ENCODE measurements at places on chromosomes 6 and 20.

DNA sequence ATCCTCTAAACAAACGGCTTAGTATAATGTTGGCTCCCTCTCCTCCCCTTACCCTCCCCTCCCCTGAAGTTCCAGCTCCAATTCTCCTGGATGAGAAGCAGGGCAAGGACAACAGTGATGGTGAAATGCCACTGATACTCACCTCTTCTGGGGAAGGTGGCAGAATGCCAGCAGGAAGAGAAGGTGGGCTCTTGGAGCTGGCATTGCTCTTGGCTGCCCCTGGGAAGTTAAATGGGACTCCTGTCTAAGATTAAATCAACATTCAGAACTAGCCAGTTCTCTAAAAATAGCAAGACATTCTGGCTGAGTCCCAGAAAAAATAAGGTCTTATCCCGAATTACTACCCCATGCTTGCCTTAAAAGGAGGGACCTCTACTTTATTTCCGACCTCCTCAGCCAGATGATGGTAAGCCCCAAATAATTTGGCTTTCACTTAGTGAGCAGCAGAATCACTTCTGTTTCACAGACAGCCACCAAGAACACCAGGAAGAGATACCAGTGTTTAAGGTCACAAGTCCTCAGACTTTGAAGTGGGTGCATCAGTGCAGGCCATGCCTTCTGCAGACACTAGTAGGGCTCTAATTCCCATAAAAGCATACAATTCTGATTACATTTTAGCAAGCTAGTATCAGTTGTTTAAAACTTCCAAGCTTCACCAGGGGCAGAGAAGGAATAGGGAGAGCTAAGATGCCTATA, 46.0 kb upstream of the IL17A start:
- DNase-seq: no peak

GRCh38 chr6:27839626-27840475, 72.3 kb downstream of the OR2B2 start:
- no peak for DNase-seq

DNA sequence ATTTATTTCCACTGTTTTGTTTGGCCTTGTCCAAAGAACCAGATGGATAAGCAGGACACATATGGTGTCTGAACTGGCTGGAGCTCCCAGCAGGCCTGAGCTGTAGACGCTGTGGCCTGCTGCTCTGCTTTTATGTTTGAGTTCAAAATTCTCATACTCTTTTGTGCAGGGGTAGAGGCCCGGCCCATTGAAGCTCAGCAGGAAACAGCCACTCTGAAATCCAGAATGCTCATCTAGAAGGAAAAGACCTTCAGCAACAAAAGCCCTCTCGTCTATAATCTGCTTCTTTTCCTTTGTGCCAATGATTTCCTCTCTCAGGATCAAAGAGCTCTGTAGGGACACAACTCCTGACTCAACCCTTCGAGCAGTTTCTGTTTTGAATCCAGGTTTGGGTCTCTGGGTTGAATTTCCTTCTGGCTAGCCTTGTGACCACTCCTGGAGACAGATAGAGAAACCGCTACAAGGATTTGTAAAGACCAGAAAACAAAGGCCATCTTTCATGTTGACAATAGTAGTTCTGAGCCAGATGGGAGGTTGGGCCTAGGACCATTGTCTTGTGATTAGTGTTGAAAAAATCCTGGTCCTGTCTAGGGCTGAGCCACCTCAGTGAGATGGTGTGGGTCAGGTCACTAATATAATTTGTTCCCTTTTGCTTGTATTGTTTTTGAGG, 446.7 kb downstream of the BCKDHB start:
- DNase-seq: no peak

- DNase-seq: no peak
Measured at GRCh38 chr20:45834797-45835161, 1.2 kb downstream of the SNX21 start.

DNA sequence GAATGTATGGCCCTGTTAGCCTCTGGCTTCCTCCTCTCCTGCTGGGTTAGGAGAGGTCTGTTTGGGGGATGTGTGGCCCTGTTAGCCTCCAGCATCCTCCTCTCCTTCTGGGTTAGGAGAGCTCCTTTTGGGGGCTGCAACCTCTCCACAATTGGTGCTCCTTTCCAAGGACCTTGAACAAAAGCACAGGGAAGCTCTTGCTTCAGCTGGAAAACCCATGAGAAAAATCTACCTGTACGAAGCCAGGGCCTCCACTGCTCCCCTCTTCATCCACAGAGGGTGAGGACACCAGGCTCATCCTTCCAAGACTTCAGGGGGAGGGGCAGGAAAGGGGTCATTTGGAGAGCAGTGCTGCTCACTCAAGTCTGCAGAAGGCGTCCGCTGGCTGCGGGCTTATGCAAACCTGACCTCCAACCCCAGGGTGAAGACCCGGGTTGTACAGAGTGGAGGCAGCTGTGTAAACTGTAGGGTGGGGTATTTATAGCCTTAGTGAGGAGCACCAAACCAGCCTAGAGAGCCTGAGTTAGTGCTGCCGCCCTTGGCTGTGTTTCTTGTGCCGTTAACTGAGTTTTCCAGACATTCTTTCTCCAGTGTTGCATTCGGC, 62.1 kb downstream of the SLC24A3 start:
- DNase-seq: no peak

- no peak for DNase-seq
Measured at GRCh38 chr6:1251198-1252155, 60.4 kb upstream of the FOXQ1 start.

DNA sequence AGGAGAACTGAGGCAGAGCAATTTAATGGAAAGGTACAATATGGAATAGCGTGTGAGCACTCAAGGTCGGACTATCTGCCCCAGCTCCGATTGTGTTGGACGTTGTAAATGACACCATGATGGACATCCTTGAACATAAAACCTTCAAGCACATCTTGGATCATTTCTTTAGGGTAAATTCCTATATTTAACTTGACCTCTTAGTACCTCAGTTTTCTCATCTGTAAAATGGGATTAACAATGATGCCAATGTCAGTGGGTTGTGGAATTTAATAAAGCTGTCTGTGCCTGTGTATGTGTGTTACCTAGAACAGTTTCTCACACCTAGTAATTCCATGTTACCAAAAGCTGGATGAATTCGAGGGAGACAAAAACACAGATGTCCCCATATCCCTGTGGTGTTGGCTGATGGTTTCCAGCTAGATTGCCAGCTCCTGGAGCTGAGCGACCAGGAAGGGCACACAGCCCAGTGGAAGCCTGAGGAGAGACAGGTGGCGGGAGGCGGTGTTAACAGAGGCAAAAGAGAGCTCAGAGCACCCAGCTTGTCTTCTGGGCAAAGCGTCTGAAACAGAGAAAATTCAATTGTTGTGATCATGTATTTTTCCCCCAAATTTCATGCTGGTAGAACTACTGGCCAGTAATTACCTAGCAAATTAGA, 32.6 kb downstream of the MDFI start:
- no peak for DNase-seq

- no peak for DNase-seq
Measured at GRCh38 chr20:58981628-58982364, 740 bp downstream of the NELFCD start.

- no peak for DNase-seq
Measured at GRCh38 chr6:114210467-114210866, 132.4 kb downstream of the HS3ST5 start.

- DNase-seq: peak; percentile 56
Measured at GRCh38 chr20:63434599-63435378, 37.7 kb downstream of the KCNQ2 start.

DNA sequence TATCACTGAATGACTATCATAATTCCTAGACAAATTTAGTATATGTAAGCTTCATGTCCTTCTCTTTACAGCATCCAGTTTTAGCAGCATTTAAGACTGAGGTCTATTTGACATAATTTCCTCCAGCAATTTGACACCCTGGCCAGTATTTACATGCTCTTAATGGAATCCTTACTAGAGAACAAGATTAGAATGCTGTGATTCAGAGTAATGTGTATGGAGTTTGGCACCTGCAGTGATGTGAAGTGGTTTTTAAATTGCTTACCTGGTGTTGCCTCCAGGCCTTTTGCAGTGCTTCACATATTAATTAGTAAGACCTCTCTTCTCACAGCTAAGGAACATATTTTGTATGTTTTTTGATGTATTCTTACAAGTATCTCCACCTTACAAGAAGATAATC, 9.8 kb downstream of the NKX2-4 start:
- DNase-seq: no peak

DNA sequence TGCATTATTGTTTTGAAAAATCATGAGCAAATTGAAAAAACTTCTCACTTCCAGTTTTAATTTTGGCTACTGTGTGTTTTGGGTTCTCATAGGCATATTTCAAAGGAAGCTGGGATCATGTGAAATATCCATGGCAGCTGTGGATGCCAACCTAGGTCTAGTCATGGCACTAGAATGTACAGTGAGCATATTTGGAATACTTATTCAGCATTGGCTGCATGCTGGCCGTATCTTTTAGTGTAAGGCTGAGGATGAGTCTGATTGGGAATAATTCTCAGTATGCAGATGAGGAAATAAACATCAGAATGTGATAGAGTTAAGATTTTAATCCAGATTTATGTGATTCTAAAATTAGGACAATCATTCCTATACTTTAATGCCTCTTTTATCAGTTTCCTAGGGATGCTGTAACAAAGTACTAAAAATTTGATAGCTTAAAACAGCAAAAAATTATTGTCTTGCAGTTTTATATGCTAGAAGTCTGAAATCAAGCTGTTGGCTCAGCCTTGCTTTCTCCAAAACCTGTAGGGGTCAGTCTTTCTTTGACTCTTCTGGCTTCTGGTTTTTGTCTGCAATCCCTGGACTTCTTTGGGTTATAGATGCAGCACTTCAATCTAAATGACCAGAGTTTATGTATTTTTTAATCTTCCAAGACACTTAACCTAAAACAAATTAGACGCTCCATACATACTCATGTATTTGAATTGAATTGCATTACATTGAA, 37.7 kb upstream of the DEFB112 start:
- DNase-seq: no peak

DNA sequence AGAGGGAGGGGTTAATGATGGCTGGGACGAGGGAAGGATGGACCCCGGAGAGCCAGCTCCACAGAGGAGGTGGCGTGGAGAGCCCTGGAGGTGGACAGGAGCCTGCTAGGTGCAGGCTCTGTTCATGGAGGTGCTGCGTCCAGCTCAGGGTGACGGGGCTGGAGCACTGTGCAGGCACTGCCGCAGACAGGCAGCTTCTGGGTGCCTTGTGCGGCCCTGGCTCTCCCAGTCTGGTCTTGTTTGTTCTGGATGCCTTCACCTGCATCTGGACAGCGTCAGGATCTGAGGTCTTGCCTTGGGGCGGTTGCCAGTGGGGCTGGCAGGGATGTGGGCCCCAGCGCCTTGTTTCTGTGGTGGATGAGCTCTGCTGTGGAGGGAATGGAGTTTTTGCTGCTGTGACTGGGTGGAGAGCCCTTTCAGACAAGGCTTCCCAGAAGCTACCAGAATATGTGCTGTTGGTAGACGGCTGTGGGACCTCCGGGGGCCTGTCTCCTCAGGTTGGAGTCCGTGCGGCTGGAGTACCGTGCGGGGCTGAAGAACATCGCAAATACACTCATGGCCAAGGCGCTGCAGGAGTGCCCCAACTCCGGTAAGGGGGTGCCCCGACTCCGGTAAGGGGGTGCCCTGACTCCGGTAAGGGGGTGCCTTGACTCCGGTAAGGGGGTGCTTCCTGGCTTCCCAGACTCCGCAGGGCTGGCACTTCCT, 7.8 kb upstream of the C20orf204 start:
- DNase-seq: no peak

GRCh38 chr6:140816681-140817080, 1316.0 kb upstream of the GJE1 start:
- DNase-seq: no peak

DNA sequence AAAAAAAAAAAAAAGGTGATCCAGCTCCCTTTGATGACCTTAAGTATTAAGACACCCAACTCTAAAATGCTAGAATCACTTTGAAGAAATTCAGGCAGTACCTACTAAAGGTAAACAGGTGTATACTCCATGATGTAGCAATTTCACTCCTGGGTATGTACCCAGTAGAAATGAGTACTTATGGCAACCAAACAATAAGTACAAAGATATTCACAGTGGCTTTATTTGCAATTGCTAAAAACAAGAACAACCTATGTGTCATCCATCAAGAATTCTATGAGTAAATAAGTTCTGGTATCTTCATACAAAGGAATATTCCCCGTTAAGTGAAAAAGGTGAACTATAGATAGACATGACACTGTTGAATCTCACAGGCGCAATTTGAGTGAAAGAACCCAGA, 29.4 kb downstream of the MDGA1 start:
- DNase-seq: no peak

DNA sequence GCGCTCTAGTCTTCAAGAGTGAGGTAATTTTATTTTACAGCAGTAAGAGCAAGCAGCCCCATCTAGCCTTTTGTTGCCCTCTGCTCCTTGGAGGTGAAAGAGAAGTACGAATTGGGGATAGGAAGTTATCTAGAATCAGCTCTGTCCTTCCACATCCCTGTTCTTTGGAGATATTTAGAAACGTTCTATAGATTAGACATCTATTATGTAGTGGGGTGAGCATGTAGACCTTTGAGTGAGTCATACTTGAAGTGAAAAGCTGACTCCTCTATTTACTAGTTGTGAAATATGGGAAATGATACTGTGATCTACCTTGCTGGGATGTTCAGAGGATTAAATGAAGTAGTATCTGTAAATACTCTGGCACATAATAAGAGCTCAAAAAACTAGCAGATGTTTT, 36.0 kb upstream of the SLC35D3 start:
- DNase-seq: no peak

DNA sequence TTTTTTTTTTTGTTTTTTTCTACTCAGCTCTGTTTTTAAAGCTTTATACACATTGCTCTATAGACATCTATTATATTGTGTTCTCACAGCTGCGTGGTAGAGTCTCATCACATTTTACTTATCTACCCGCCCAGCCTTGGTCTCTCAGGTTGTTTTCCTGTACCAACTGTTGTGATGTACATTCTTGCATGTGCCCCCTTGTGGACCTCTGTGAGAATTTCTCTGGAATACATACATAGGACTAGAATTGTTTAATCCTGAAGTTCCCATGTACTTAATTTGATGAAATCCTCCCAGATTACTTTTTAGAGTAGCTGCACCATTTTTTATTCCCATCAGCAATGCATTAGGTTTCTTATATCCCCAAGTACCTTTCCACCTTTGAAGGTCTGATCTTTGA, 40.4 kb upstream of the TINAG start:
- no peak for DNase-seq

DNA sequence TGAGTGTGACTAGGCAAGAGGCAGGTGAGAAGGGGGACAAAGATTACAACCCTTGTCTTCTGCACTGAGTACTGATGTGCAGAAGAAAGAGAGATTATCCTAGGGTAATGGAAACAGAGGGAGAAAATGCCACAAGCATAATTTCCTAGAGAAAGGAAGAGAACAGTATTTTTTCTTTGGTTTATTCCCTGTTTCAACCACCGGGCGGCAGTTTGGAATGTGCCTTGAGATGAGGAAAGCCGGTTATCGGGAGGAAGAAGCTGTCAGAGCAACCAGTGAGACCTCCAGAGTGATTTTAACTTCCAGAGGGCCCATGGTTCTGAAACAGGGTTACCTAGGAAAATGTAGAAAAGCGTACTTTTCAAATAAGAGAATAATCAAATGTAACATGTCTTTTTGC, 121.4 kb downstream of the REV3L start:
- no peak for DNase-seq

GRCh38 chr6:37695273-37695672, 2.4 kb downstream of the MDGA1 start:
- DNase-seq: no peak
